Hippocampal formation (tissue), 2 donors: ENCODE measurements at places on chromosomes 5 and 9.

- DNase-seq = no peak
Measured at GRCh38 chr9:121478816-121479676, 20.6 kb downstream of the GGTA1 start.

- no peak for DNase-seq
Measured at GRCh38 chr5:72596956-72597355, 89.7 kb upstream of the ZNF366 start.

DNA sequence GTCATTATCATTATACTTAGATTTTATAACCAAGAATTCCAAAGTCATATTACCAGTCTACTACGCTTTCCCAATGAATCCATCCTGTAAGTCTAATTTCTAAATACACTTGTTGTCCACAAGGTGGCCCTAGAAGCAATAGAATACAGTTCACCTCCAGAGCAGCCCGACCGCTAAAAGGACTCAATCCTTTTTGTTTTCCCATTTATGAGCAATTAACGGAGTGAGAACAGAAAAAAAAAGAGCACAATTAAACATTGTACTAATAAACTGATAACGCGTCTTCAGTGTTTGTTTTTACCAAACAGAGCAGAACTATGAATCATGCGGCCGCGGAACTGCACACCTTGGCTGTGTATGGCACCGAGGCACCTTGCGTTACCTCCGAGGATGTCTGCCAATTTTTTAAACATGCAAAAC is 160.7 kb upstream of the DAPK1 start:
- peak; percentile 66 for DNase-seq

DNA sequence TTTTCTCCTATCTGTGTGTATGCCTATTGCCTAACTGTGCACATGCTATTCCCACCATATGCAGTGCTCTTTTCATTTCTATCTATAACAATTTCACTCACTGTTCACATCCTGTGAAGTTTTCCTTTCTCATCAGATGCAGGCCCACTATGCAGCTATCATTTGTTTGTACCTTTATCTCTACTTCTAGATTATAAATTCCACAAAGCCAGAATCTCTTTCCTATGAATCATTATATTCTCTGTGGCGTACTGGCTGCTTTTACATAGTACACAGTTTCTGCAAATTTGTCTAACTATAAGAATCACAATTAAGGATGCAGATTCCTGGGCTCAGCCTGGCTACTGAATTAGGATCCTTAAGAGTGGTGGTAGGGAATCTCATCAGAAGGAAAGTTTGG is 600.8 kb upstream of the ARRDC3 start:
- no peak for DNase-seq

- no peak for DNase-seq
Measured at GRCh38 chr9:70607926-70608325, 193.5 kb upstream of the KLF9 start.

- no peak for DNase-seq
Measured at GRCh38 chr5:143758750-143759149, 53.2 kb upstream of the HMHB1 start.

GRCh38 chr5:78341440-78341839 is 19.0 kb upstream of the SCAMP1 start:
- no peak for DNase-seq

- no peak for DNase-seq
Measured at GRCh38 chr9:34571481-34571810, 18.1 kb downstream of the CNTFR start.

DNA sequence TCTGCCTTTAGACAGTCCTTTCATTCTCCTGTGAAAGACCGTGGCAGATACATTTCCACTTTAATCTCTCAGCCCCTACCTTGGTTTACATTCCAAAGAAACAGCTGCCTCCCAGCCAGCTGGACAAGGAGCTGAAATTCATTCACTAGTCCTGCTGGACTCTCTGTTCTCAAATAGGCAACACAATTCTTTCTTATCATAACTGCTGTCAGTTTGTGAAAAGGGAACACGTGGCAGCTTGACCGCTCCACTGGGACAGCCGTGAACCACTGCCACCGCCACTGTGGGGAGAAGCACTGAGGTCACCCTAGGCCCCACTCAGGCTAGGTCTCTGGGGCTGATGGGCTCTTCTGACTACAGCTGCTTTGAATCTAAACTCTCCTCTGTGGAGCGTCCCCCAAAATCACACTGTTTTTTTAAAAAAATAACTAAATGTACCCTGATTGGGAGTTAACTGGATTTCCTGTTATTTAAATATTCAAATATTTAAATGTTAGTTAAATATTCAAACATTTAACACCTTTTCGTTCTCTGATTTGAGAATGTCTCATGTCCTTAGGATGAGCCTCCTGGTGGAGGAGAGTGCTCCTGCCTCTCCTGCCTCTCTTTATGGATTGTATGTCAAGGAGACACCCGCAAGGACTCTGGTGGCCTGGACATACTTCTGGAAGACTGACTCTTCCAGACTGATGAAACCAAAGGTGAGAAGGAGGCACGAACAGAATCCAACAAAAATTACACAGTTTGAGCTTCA is 120.1 kb downstream of the BOD1 start:
- DNase-seq = no peak

- DNase-seq = peak; percentile 12
Measured at GRCh38 chr5:130032807-130033206, 128.5 kb downstream of the CHSY3 start.

DNA sequence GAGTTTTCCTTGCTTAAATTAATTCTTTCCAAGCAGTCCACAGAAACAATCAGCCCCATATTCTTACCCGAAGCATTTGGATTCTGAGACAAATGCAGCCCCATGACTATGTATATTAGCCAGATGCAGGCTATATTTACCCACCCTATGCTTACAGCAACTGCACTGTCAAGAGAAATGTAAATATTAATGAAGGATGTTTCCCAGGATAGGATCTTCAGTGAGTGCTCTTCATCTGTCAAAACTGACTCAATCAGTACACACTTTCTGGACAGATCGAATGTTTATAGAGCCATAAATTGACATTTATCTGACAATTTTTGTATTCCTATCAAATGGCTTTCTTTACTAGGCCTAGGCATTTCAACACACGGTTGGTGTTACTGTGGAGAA is 725.3 kb upstream of the SEMA6A start:
- no peak for DNase-seq

- DNase-seq = no peak
Measured at GRCh38 chr5:72954389-72954788, 1.5 kb upstream of the FCHO2 start.

DNA sequence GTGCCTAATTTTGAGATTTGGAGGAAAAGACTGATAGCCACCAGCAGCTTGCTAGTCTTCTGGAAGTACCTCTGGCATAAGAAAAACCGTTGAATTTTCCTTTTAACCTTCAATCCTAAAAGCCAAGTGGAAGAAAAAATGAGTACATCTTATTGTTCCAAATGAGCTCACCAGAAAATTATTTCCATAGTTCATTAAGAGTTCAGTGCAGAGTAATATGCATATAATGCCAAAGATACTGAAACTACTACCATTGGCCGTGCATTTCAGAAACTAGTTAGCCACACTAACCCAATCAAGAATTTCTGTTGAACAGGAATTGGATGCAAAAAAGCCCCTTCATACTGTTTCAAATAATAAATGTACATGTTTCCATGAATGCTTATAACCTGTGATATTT is 607.9 kb downstream of the KCTD16 start:
- no peak for DNase-seq

- DNase-seq = no peak
Measured at GRCh38 chr5:107812570-107813141, 141.9 kb upstream of the EFNA5 start.

GRCh38 chr5:139194486-139194885 is 3.7 kb downstream of the SIL1 start:
- no peak for DNase-seq

DNA sequence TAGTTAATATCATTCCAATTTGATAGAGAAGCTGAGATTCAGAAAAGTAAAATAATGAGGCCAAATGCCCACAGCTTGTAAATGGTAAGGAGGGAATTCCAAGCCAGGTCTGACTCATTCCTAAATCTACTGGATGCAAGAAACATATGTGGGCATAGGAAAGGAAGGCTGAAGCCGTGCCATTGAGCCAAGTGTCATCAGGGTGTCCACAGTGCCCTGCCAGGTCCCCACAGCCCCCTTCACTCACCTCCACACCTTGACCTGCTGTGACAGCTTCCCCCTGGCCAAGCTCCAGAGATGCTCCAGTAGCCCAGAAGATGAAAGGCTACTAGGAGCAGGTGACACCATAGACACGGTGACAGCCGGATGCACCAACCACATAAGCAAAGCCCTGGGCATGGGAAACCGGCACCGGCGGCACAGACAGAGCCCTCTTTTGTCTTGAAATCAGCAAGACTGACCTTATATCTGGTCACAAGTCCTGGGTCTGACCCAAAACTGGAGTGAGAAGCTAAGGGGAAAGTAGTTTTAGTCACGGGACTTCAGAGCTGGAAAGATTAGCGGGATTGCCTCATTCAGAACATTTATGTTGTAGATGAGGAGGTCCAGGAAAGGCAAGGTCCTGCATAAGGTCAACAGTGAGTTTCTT is 20.1 kb upstream of the FAT2 start:
- DNase-seq = no peak

- no peak for DNase-seq
Measured at GRCh38 chr9:73684601-73685000, 532.9 kb downstream of the ANXA1 start.

DNA sequence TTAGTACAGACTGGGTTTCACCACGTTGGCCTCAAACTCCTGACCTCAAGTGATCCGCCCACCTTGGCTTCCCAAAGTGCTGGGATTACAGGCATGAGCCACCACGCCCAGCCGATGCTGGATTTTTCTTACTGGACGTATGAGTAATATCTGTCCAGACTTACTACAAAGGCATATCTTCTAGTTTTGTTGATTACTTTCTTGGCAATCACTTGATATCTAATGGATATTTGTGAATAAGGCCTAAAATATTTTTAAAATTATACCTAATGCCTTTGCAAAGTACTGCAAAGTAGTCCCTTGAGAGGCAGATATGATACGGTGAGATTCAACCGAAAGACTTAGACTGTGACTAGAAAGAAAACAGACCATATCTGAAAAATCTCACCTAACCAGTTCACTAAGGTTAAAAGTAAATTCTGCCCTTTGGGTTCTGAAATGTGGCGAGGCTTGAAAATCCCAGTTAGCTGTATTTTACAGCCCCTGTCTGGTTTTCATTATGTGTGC is 152.1 kb downstream of the GNAQ start:
- DNase-seq = no peak

- DNase-seq = no peak
Measured at GRCh38 chr5:13063088-13063487, 881.4 kb downstream of the DNAH5 start.

GRCh38 chr9:93057703-93058354 is 672 bp upstream of the SUSD3 start:
- no peak for DNase-seq

- peak; percentile 63 for DNase-seq
Measured at GRCh38 chr9:12775679-12776512, 1.1 kb downstream of the LURAP1L start.

GRCh38 chr5:74380193-74380592 is 260.3 kb downstream of the ENC1 start:
- DNase-seq = no peak

GRCh38 chr5:145245354-145245753 is 589.8 kb downstream of the PRELID2 start:
- no peak for DNase-seq

DNA sequence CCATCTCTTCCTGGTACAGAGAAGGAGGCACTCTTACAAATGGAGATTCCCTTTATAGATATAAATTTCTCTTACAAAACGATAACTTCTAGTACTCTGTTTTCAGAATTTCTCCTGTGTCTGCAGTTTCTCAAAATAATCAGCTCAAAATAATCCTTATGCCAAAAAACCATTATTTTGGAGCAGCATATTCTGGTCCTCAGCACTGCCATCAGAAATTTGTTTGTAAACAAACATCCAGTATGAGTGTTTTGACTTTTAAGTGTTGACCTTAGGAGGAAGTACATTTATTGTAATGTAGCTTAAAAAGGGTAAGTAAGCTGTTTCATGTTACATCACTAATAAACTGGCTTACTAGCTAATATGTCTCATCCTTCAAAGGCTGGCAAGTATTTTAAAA is 52.8 kb upstream of the SNAPC3 start:
- no peak for DNase-seq

GRCh38 chr5:54524082-54524481 is 6.5 kb downstream of the SNX18 start:
- DNase-seq = no peak

DNA sequence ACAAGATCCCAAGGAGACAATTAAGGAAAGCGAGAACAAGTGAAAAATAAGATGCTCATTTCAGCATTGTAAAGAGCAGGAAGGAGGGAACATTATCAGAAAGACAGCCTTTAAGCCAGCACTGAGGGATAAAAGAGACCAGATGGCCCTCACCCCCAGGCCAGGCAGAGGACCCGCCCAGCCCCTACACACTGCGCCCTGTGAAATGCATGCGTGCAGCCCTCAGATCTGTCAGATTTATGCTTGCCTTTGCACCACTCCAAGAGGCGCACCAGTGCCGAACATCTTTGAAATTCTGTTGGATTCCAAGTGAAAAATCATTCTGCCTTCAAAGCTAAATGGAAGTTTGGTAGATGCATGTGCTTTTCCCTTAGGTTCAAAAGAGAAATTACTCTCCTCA is 378.0 kb downstream of the MLLT3 start:
- DNase-seq = no peak

DNA sequence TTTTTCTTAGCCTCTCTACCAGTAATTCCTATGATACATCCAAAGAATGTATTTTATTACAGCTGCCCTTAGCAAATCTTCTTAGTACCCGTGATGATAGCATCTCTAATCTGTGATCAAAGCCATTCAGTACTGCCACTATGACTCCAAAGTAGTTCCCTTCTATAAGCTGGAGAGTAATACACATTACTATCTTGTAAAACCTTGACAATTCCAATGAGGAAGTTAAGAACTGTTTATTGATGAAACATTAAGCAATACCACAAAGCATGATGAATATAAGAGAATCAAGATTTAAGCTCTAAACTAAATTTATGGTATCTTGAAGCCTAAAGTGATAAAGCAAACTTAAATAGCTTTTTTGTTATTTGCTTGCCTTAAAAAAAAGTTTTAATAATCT is 86.1 kb downstream of the SMIM23 start:
- DNase-seq = no peak

DNA sequence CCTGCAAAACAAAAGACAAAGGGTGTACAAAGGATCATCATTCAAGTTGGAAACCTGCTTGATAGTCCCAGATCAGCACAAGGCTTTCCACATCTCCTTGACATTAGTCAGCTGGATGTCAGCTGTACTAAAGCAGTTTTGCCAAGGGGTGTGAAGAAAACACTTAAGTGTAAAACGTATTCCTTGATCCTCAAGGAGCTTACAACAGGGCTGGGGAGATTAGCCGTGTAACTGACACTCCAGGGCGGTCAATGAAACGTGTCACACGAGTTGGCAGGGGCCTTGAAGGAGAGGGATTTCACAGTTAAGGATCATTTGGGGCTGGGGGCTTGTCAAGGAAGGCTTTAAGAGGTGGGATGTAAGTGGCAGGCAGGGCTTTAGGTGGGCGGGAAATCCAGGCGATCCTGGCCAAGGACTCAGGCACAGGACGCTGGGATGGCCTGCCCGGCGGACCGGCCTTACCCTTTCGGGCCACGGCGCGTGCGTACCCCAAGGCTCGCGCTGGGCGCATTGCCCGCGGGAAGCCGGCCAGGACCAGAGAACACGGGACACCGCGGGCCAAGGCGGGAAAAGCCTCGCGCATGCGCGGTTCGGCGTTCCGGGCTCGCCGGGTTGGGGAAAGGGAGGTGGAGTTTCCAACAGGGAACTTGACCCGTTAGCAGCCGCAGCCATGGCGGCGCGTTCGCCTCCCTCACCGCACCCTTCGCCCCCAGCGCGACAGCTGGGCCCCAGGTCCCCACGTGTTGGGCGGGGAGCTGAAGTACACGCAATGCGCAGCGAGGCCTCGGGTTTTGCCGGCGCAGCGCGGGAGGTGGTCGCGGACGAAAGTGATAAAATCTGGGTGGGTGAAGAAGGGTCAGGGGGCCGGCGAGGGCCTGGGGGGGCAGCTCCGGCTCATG is at the start of gene CNTLN:
Gene CNTLN, plus strand, starts transcription at position 645 of the 899 bp plus-strand sequence. Its CDS starts 26 bp downstream, at position 671.
- peak; percentile 62 for DNase-seq
